LHCN-M2 (cell line): ENCODE measurements at places on chromosomes 1 and 21. TPM values are rescaled to one million over a fixed set of nuclear protein-coding genes. Genes with fewer than 3 reads are reported as not detected.

- DNase-seq: no peak
These were observed 16.6 kb downstream of the SAMD11 start for GRCh38 chr1:940107-941014.

GRCh38 chr1:156571919-156572662 is at the start of gene IQGAP3:
TSS of gene IQGAP3 (minus strand) at chr1:156572565. CDS start at chr1:156572529, 36 bp downstream.
- peak; percentile 75 for DNase-seq

DNA sequence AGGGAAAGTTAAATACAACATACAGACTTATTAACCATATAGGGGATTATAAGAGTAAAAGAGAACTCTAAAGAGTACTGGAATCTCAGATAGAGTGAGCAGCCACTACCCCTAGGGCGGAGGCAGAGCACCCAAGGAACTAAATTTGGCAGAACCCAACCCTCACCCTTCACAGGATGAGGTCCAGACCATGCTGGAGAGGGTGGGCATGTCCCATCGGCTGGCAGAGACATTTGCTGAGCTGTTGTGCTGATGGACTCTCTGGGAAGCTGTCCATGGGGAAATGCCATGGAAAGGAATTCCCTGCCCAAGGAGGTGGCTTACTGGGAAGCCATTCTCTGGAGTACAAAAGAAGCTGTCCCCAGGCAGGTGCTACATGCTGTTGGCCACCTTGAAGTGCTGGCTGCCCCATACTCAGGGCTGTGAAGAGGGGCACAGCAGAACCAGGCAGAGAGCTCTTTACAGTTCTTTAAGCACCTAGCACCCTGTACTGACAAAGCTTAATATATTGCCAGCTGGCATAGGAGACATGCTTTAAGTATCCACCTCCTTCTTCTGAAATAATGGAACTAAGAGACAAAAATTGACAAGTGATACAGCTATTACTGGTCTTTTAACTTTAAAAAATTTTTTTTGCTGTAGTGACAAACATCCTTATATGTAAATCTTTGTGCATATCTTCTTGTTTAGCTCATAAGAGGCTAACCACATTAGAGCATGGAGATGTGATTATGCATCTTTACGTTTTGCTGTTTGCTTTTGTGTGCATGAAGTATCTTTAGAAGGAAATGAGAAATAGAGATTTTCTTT is 29.6 kb downstream of the TSNAX start:
- peak; percentile 50 for DNase-seq

DNA sequence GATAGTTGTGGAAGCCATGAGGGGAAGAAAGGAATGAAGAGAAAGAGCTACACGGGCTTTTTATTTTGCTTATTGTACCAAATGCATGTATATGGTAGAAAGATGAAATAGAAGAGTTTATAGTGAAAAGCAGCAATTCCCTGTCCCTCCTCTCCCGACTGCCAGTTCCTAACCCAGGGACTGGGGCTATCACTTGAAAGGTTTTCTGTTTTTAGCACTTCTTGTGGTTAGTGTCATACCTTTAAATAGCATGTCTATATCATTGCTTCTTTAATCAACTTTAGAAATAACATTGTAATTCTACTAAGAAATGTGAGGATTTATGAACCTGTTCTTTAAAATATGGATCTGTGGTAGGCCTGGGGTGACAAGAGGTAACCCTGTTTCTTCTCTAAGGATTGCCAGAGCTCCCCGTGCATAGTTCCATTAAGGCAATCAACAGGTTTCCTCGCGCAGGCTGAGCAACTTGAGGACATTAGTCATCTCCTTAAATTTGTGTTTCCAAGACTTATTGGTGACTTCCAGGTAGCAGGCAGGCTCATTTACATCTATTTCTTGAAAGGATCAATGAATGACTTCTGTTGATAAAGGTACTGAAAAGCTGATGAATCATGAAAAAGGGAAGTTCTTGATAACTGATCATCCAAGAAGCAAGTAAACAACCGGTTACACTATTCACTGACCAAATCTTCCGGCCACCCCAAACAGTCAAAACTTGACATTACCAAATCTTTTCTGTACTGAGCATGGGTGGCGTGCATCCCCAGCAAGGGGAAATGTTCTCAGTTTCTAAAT is 37.8 kb upstream of the S1PR1 start:
- DNase-seq: no peak

GRCh38 chr1:36093226-36093625 is 4.5 kb downstream of the ADPRS start:
- DNase-seq: no peak

DNA sequence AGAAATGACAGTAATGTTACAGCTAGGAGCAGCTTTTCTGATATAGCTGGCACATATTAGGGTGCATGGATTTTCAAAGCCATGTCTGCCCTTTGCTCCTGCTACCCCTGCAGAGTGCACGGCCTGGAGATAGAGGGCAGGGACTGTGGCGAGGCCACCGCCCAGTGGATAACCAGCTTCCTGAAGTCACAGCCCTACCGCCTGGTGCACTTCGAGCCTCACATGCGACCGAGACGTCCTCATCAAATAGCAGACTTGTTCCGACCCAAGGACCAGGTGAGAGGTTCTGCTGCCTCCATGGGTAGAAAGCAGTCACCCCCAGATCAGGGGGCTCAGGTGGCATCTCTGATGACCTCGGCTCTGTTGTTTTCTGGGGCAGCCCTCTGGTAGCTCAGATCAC is 9.8 kb downstream of the MTARC1 start:
- no peak for DNase-seq

GRCh38 chr1:38371505-38371844 is 324.9 kb upstream of the POU3F1 start:
- no peak for DNase-seq

- DNase-seq: no peak
These were observed 6.8 kb downstream of the TSPEAR start for GRCh38 chr21:44704636-44705001.

- no peak for DNase-seq
These were observed 29.0 kb upstream of the ABCG1 start for GRCh38 chr21:42189860-42190485.

GRCh38 chr1:211828584-211829342 is 1.8 kb downstream of the LPGAT1 start:
- no peak for DNase-seq

The AIRE gene
- not detected in 2 replicates for total RNA-seq

The MSTO1 gene
- total RNA-seq: 25.5 and 31.5 TPM in 2 replicates

The ACP6 gene
- total RNA-seq: 5.4 and 8.9 TPM in 2 replicates

The C1orf21 gene
- 10.2 and 23.9 TPM in 2 replicates for total RNA-seq

The CYP4Z1 gene
- not detected in 2 replicates for total RNA-seq
